ENCODE measurements at places on chromosomes 4 and X.
A peak's percentile ranks its signal among the peaks of the same experiment; 100 is the strongest.

GRCh38 chr4:105145903-105146275 is 787 bp upstream of the TET2 start:
- DNase-seq: peak; percentile 30

- no peak for DNase-seq
Observed at GRCh38 chr4:949656-950055, 17.4 kb downstream of the TMEM175 start.

DNA sequence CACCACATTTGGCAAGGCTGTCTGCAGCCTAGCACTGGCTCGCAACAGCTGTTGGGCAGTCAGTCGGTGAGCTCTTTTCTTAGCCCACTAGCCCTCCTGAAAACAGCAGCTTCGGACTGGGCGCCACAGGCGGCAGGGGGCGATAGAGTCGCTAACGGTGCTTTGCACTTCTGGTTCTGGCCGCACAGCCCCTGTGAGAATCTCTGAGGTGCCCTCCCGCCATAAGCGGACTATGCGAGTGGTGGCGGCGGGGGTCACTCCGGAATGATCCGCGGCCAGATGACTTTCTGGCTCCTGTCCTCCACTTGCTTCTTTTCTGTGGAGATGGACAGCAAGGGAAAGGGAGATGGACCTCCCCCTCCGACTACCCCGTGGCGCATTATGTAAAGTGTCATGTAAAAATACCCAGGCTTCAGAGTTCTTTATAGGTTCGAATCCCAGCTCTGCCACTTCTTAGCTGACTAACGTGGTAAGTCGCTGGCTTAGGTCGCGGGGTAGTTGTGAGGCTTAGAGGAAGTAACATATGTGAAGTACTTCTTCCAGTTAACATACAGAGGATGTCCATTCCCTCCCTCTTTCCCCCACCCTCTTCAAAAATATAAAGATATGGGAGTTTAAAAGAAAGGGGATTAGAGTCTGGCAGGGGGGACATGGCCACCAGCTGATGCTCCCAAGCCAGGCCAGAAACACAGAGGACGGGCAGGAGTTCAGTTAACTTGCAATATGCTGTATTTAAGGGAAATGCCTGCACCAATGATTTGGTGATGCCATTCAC is 11.0 kb downstream of the ARHGAP36 start:
- no peak for DNase-seq

- DNase-seq: no peak
Observed at GRCh38 chrX:154310616-154311536, 15.3 kb downstream of the TKTL1 start.

GRCh38 chr4:622071-622995 is 3.0 kb upstream of the PDE6B start:
- no peak for DNase-seq

- no peak for DNase-seq
Observed at GRCh38 chr4:128470492-128471053, 183.0 kb upstream of the PGRMC2 start.

DNA sequence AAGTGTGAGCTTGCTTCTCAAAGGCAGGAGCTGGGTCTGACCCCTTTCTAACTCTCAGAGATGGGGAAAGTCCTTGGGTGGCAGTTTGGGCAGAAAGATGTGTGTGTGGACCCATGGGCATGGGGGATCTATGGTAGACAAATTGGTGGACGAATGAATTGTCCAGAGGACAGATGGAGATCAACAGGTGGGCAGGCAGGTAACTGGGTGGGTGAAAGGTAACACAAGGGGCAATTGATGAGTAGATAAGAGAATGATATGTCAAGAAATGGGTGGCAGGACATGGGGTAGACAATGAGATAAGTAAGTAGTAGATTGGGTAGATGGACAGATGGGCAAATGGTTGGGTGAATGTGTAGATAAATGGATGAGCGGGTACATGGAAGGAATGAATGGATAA is 2.9 kb upstream of the KCND1 start:
- no peak for DNase-seq

DNA sequence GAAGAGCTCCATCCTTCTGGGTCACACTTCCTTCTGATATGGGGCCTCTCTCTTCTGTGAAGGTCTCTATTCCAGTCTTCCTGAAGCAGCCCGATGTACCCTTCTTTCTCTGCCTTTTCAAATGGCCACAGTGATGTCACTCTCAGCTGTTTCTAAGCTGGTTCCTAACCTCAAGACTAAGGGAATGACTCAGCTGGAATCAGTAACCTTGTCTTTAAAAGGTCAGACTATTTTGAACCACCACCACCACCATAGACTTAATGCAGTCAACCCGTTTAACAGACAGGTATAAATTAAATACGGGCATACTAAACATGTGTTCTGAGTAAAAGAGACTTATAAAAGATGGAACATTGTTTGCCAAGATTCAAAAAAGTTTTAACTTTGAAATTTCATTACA is 121.0 kb downstream of the PPA2 start:
- no peak for DNase-seq

DNA sequence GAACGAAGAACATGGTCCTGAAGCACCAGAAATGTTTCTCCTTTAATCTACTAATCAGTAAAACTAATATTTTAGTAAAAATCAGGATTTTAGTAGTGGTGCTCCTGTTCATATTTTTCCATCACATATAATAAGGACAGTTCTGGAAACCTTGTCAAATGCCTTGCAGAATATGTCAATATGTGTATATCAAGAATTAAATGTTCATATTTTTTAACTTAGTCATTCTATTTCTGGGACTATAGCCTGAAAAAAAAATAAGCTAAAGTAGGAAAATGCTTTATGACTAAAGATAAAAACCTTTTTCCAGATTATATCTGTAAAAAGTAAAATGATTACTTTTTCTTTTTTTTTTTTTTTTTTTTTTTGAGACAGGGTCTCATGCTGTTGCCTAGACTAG is 65.1 kb downstream of the MAB21L2 start:
- no peak for DNase-seq

DNA sequence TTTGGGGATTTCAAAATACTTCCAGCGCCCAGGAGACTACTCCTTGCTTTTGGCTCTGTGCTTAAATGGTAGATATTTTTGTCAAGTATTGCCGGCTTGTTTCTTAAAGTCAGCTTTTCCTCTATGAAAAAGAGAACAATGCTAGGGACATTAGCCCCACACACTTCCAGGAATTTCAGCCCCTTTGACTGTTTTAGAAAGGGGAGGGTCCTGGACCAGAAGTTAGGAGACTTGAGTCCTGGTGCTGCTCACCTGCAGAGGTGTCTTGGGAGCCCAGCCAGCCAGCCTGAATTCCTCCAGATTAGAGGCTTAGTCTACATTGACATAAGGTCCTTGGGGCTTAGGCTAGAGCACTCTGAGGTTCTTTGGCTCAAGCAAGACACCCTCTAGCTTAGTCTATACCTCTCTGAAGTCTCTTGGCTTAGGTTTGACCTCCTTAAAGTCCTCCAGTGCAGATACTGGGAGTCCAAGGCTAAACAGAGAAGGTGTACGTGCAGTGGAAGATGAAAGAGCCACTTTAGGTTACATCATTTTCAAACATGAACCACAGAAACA is 1.6 kb upstream of the SETD7 start:
- no peak for DNase-seq
